ENCODE measurements at places on chromosomes 6 and 20.

DNA sequence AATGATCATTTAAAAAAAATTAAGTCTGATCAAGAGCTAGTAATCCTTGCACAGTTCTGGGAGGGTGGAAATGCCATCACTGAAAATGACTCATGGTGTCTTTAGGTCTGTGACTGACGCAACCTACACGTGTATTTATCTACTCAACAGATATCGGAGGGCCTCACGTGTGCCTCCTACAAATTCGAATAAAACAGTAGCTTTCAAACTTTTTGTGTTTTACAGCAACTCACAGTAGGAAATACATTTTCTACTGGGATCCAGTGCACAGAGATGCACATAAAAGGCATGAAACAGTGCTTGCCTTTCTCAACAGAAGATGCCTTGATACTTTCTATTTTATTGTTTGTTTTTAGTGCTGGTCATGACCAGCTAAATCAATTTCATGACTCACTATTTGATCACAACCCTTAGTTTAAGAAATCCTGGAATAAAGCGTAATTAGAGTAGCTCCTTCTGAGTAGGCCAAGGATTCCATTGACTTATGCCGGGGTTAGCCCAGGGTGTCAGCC lies 210.0 kb upstream of the SNX9 start:
- DNase-seq: peak; percentile 79

DNA sequence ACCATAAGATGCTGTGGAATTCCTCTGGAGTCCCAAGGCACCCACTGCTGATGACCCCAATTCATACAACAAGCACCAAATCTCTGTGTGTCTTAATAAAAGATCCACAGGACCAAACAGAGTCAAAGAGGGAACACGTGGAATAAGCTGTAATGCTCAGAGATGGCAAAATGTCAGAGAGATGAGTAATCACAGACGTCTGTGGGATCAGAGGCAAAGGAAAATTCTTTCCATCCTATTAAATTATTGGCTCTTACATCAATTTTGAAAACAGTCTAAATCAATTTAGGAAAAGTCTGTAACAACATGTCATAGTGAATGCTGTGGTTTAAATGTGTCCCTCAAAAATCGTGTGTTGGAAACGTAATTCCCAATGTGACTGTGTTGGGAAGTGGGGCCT lies 17.5 kb upstream of the SAMD3 start:
- DNase-seq: peak; percentile 84

DNA sequence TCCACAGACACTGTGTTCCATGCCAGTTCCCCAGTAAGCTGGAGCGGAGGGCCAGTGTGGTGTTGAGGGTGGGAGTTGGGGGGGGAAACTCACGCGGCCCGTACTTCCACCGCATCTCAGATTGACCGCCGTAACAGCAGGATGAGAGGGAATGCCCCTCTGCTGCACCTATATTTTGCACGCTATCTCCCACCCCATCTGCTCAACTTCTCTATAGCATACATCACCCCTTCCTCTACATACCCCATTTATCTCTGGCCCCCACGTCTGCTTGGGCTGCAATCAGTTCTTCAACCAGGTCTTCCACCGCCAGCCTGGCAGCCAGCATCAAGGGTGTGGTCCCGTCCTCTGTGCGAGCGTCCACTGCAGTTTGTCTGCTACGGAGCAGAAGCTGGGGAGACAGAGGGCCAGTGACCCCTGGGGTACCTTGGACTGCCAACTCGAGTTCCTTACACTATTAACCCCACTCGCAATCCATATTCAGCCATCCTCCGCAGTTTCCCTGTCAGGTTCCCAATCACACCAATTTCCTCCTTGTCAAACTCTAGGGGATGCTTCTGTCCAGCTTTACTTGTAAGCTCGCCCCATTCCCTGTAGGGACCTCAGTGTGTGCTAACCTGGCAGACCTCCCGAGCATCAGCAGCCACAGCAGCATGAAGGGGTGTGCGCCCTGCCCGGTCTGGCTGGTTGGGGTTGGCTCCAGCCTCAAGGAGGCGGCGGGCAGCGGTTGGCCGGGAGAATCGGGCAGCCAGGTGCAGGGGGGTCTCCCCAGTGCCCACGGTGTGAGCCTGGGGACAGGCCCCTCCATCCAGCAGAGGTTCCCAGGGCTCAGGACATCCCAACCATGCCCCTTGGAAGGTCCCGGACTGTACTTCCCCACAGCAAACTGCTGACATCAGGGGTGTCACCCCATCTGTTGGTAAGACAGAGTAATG lies 4.5 kb upstream of the GPSM3 start:
- no peak for DNase-seq

GRCh38 chr6:37513155-37513554 lies 13.5 kb upstream of the CCDC167 start:
- DNase-seq: no peak

DNA sequence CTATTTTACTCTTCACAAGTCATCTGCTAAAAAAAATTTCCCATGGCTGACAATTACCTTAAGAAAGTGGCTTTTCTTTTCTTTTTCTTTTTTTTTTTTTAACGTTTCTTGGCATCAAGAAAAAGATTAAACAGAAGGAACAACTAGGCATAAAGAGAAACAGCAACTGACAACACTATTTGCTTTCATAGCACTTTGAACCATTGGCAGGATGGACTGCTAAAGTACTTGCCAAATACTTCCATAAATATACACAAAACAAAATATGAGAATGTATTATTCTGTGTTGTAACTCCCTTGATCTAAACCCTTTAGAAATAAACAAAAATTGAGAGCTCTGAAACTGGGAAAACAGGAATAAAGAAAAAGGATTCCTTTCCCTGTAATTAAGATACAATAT lies 20.0 kb upstream of the PLN start:
- no peak for DNase-seq
